Activated T-cell treated with anti-CD3 and anti-CD28 coated beads, Interleukin-2, amount 50 U/mL, for 72 hours (primary cell): ENCODE measurements at places on chromosomes 5 and 9. TPM values are rescaled to one million over a fixed set of nuclear protein-coding genes. Genes with fewer than 3 reads are reported as not detected.
A peak's percentile ranks its signal among the peaks of the same experiment; 100 is the strongest.

Gene IL33
- total RNA-seq = not detected

- peaks cover 39% of the 10 kb centered on the region for H3K4me1 ChIP-seq
- peaks cover 32% of the 10 kb centered on the region for H3K27me3 ChIP-seq
- H3K36me3 ChIP-seq = peaks cover 9% of the 10 kb centered on the region
- no peak overlapping the region for H3K27ac ChIP-seq
- H3K4me3 ChIP-seq = peak overlapping the region; percentile 91
These were observed 1.1 kb downstream of the CD14 start for GRCh38 chr5:140631831-140632365.

GRCh38 chr9:17942498-17942897 is 363.6 kb downstream of the SH3GL2 start:
- H3K4me3 ChIP-seq = no peak overlapping the region
- no peak for DNase-seq
- peaks cover 2% of the 10 kb centered on the region for H3K36me3 ChIP-seq
- no peak overlapping the region for H3K27ac ChIP-seq
- H3K27me3 ChIP-seq = no peaks in the 10 kb centered on the region
- H3K4me1 ChIP-seq = no peaks in the 10 kb centered on the region

Gene GRIN1
- total RNA-seq = 1.2 TPM

GRCh38 chr5:127320032-127320965 is 29.7 kb downstream of the MEGF10 start:
- DNase-seq = peak; percentile 8
- no peaks in the 10 kb centered on the region for H3K36me3 ChIP-seq

DNA sequence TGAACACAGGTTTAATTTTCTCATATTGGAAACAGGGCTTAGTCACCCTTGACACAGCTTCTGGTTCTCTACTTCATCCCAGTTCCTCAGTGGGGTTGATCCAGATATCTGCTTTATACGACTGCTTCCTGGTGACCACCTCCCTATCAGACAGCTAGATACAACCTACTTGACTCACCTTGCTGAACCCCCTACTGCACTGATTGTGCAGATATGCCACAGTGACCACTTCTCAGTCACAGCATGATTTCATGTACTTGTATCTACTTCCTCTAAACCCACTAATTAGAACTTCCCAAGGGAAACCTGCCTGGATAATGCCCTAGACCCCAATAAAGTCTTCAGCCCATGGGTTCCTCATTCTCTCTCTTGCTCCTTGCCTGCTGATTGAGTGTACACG is 18.4 kb upstream of the RFK start:
- no peak overlapping the region for H3K4me3 ChIP-seq
- no peak for DNase-seq
- peaks cover 37% of the 10 kb centered on the region for H3K4me1 ChIP-seq
- H3K27me3 ChIP-seq = peaks cover 12% of the 10 kb centered on the region
- no peak overlapping the region for H3K27ac ChIP-seq

DNA sequence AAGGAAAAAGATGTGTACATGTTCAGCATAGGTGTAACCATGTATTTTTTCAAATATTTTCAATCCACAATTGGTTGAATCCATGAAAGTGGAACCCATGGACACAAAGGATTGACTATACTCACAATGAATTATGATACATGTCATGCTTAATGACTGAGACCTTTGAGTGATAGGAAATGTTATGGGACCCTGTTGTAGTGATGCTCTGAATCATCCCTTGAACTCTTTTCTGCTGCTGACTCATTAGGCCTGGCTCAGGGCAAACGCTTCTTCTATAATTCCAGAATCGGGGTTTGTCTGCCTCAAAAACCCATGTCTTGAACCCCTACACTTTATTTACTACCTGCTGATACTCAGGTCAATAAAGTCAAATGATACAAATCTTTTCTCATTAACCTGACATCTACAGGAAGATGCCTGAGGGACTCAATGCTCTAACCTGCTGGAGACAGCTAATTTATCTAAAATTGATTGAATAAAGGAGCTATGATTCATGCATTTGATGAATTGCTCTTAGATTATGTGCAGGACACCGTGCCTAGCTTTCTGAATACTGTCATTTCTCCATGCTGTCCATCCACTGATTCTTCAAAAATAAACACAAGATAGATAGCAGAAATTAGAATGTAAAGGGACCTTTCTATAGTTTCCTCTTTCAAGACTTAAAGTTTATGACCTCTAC is 260.1 kb downstream of the PRELID2 start:
- no peak overlapping the region for H3K27ac ChIP-seq
- no peak overlapping the region for H3K4me3 ChIP-seq
- no peaks in the 10 kb centered on the region for H3K4me1 ChIP-seq
- no peaks in the 10 kb centered on the region for H3K36me3 ChIP-seq
- no peaks in the 10 kb centered on the region for H3K27me3 ChIP-seq

Gene SLC34A3
- total RNA-seq = 0.14 TPM

Gene TXNDC8
- not detected for total RNA-seq

DNA sequence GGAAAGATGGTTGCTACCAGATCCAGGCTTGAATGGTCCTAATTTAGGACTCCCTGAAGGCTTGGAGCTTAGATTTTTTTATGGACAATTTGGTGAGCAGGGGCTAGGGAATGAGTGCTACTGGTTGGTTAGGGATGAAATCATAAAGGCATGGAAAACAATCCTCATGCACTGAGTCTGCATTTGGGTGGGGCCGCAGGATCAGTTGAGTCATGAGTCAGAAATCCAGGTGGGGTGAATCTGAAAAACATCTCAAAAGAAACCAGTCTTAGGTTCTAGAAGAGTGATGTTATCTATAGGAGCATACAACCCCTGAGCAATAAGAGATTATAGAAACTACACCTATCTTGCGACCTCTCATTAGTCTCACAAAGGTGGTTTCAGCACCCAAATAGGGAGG is 300.0 kb downstream of the KIF4B start:
- H3K27ac ChIP-seq = no peak overlapping the region
- H3K4me3 ChIP-seq = no peak overlapping the region
- no peak for DNase-seq
- H3K36me3 ChIP-seq = no peaks in the 10 kb centered on the region
- H3K27me3 ChIP-seq = no peaks in the 10 kb centered on the region
- H3K4me1 ChIP-seq = no peaks in the 10 kb centered on the region

Gene DNAJB5
- 9.9 TPM for total RNA-seq

- DNase-seq = peak; percentile 5
- no peaks in the 10 kb centered on the region for H3K27me3 ChIP-seq
- H3K36me3 ChIP-seq = no peaks in the 10 kb centered on the region
- H3K4me1 ChIP-seq = peaks cover 13% of the 10 kb centered on the region
- peak overlapping the region; percentile 40 for H3K27ac ChIP-seq
These were observed 605.0 kb upstream of the CLINT1 start for GRCh38 chr5:158463938-158464337.

GRCh38 chr5:71533615-71534014 is 53.5 kb upstream of the MCCC2 start:
- H3K4me3 ChIP-seq = no peak overlapping the region
- peaks cover 2% of the 10 kb centered on the region for H3K36me3 ChIP-seq
- peak; percentile 5 for DNase-seq
- H3K27ac ChIP-seq = no peak overlapping the region
- H3K4me1 ChIP-seq = peaks cover 13% of the 10 kb centered on the region

Gene MARCOL
- total RNA-seq = not detected
